Fibroblast of skin of back (primary cell): ENCODE measurements at places on chromosomes 3 and 15.

GRCh38 chr3:66483006-66483405 is 17.8 kb downstream of the LRIG1 start:
- DNase-seq: peak; percentile 64

GRCh38 chr3:56694867-56695683 is 12.0 kb upstream of the TASOR start:
- no peak for DNase-seq

- DNase-seq: no peak
Observed at GRCh38 chr15:50876260-50876988, 32.1 kb upstream of the AP4E1 start.

- DNase-seq: no peak
Observed at GRCh38 chr15:72564091-72564490, 90.0 kb downstream of the ARIH1 start.

DNA sequence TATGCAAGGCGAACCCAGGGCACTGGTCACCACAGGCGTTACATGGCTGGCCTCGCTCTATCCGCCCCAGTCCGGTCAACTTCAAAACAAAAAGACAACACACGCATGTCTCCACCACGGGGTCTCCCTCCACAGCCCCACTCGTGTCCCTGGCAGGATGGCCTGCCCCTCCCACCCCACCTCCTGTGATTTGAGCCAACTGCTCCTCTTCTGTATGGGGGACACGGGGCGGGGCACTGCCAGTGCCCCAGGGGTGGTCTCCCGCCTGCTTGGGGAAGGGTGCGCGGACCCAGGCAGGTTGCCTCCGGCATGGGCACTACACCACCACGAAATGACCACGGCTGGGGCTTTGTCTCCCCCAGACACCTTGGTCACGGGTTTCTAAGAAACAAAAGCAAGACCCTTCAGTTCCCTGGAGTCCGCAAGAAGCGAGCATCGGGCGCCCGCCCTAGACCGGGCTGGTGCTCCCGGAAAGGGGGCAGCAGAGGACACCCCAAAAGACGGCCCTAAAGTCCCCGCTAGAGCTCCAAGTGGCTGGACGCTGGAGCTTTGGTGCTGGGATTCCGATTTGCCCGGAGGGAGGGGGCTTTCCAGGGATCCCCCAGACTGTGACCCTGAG is 219.3 kb upstream of the PRICKLE2 start:
- DNase-seq: no peak

DNA sequence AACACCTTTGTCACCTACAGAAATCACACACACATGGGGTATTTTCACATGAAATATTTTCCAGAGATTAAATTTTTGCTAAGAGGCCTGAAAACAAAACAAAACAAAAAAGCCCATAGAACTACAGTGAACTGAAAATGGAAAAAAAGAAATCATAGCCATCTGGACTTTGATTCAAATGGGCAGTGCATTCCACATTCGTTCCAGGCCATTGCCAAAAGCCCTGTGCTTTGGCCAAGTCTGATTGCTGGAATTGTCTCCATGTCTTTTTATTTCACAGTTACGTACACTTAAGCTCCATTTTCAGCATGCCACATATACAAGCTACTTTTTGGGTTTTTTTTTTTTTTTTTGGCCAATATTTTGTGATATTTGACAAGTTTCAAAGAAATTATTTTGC is 47.1 kb downstream of the TFG start:
- DNase-seq: no peak

DNA sequence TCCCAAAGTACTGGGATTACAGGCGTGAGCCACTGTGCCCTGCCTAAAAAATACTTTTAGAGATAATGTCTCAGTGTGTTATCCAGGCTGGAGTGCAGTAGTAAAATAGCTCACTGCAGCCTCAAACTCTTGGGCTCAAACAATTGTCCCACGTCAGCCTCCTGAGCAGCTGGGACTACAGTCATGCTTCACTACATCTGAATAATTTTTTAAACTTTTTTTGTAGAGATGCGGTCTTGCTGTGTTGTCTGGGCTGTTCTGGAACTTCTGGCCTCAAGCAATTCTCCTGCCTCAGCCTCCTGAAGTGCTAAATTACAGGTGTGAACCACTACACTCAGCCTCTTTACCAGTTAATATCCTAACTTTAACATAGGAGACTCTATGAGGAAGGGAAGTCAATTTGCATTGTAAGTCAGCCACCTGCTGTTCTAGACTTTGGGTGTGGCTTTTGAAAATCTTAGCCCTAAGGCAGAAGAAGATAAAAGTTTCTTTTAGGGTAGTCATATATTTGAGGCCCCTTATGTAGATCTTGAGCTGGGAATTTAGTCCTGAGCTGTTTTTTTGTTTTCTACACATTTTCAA is 78.2 kb upstream of the RASGRP1 start:
- no peak for DNase-seq

- peak; percentile 72 for DNase-seq
Observed at GRCh38 chr3:54954521-54954920, 26.7 kb upstream of the LRTM1 start.

DNA sequence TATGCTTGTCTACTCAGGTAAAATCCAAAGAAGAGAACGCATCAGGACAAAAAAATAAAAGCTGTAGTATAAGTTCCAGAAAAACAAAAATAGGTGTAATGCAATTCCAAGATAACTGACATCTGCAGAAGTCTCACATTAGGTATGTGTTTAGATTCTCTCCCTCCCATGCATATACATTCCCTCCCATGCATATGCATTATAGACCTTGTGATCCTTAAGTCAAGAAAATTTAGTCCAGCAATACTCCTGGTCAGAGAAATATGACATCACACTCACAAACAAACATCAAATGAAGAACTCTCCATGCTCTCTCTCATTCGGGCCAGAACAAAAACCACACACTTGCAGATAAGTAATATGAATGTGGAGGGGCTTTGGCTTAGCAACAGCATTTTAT is 25.3 kb upstream of the STRIT1 start:
- DNase-seq: no peak

- DNase-seq: peak; percentile 35
Observed at GRCh38 chr3:172461530-172462138, 13.4 kb upstream of the GHSR start.

- no peak for DNase-seq
Observed at GRCh38 chr3:34377961-34378360, 579.5 kb downstream of the PDCD6IP start.

DNA sequence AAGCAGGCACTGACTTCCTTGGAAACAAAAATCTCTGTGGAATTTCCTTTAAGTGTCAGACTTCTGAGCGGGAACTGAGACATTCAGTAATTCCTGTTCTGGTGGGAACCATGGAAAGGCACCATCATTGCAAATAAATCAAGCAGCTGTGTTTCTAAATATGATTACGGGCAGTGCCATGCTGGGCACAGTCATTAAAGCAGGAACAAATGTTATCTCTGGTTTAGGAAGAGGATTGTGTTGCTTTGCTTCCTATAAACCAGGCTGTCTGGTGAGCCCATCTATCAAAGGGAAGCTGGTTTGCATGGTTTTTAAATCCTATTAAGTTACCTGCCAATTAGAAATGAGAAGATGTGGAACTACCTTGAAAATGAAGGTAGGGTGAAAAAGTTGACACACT is 86.7 kb downstream of the EBLN2 start:
- peak; percentile 4 for DNase-seq

GRCh38 chr3:65233561-65233960 is 545.8 kb upstream of the ADAMTS9 start:
- DNase-seq: no peak

- DNase-seq: no peak
Observed at GRCh38 chr3:127457546-127458145, 132.9 kb downstream of the TPRA1 start.

DNA sequence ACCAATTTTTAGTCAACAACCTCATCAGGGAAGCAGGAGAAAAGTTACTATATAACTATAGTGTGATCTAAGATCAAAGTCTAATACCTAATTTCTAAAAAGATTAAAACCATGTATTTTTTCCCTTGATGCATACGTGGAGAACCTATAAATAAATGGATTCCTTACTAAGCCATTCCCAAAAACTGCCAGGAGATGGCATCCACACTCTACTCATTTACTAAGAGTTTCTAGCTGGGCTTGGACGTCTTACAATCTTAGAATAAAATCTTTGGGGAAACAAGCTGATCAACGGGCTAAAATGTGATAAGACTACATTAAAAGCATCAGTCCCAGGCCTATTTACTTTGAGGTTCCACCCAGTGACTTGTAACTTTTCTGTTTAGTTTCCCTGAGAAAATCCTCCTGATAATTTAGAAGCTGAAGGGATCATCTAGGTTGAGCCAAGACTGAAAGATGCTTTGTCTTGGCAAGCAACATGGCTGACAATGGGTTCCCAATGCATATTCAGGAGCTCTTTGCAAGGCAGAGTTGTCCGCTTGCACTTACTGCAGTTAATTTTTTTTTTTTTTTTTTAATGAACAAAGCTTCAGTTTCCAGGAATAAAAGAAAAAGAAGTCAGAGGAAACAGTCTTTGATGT is 85.5 kb upstream of the FGF12 start:
- peak; percentile 57 for DNase-seq

GRCh38 chr3:11582191-11582968 is 61.3 kb downstream of the VGLL4 start:
- peak; percentile 82 for DNase-seq

DNA sequence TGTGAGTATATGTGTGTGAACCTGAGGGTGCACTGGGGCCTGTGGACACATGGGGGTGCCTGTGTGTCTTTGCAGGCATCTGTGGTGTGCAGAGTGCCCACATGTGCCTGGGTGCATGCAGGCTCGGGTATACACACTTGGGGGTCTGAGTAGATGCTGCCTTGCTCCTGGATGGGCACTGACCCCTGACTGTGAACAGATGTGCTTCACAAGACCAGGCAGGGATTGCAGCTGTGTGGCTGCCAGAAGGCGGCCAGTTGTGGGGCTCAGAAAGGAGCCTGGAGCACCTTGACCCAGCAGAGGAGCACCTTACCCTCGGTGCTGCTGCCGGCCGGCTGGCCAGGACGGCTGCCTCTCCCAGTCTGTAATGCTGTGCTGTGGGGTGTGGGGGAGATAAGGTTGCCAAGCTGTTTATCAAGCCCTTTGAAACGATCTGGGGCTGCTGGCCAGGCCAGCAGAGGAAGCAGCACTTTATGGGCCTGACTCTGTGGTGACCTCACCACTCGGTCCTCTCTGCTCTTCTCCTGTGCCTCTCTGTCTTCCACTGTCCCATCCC is 55.5 kb upstream of the MRPS22 start:
- no peak for DNase-seq

DNA sequence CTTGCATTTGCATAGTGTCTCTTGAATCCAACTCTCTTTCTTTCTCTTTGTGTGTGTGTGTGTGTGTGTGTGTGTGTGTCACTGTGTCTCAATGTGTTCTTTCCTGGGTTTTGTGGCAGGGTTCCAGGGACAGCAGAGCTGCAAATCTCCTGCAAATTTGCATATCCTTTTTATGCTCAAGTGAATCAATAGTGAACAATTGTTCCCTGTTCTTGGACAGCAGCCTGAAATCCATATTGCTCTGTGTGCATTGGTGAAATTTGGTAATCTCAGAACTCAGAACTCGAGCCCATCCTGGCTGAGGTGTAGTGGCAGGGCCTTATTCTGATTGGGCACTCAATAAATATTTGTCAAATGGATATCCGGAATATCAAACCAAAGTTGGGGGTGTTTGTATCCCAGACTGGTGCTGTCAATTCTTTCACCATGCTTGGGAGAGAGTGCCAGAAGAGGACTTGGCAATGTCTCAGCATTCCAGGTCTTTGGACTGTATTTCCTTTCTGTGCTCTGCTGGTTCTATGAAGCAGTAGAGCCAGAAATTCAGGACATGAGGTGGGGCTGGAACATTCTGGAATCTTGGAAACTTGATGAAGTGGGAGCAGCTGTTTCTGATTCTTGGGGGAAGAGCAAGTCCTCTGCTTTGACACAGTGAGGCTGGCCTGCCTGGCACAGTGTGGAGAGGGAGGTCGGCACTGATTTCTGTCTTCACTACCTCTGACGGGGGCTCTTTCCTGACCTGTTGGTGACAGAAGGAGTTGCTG is 380.6 kb upstream of the C2CD4B start:
- DNase-seq: peak; percentile 51

DNA sequence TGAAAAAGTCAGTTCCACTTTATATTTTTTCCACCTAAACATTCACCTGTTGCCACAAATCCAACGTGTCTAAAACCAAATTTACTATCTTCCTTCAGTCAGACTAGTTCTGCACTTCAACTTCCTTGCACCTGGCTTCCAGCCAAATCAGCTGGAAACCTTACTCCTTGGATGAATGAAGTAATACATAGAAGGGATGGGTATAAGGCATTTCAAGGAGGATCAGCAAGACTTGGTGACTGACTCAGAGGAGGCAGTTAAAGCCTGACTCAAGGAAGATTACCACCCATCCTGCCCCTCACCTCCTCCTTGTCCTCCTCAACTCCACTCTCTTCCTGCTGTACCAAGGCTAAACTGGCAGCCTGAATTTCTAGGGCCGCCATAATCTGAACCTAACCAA is 37.1 kb downstream of the QTRT2 start:
- peak; percentile 79 for DNase-seq

- no peak for DNase-seq
Observed at GRCh38 chr3:135392151-135392550, 573.4 kb upstream of the PPP2R3A start.

- peak; percentile 91 for DNase-seq
Observed at GRCh38 chr3:115518100-115518852, 105.0 kb upstream of the GAP43 start.

DNA sequence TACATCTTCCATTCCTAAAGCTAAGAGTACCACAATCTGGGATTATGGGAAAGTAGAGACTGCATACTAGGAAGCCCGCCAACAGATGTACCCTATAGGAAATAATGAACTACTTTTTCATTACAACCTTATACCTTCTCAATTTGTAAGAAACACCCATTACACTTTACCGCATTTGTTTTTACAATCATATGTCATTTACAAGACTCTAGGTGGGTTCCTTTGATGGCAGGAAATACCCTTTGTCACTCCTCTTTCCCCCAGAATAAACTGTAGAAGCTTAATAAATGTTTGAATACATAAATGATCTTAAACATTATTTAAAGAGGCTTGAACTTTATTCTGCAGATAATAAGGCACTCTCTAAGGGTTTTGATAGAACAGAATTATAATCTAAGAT is 150.1 kb upstream of the TGFBR2 start:
- DNase-seq: no peak

DNA sequence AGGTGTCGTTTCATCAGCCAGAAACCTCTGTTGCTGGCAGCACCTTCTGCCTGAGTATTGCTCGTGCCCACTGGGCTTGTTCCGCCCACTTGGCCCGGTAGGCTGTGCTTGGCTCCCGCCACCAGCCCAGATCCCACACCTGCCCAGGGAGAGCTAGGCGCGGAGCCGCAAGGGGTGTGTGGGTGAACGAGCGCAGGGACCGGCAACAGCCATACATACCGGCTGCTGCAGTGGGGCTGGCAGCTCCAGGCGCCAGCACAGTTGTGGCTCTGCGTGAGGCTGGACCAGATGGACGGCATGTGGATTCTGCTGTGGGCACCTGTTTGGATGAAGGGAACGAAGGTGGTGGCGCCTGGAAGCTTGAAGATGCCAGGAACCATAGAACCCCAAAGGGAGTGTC is 331.5 kb upstream of the MCTP2 start:
- DNase-seq: no peak

DNA sequence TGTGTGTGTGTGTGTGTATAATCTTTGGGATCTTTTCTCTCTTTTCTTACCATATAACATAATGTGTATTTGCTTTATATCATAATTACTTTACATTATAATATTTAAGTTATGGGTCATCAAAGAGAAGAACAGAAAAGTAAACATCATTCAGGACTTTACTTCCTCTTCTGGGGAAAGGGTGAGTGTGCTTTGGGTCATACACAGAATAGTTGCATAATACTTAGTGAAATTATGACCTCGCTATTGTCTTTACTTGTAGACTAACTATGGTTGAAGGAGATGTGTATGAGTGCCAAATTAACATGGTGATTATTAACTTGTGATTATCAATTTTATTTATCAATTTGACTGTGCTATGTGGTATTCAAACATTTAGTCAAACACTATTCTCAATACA is 1086.9 kb downstream of the DIPK2A start:
- DNase-seq: peak; percentile 5
